Activated T-helper 1 cell treated with anti-CD3 and anti-CD28 coated beads, Interleukin-2, amount 50 U/mL, for 16 hours (primary cell): ENCODE measurements at places on chromosomes 1 and 21.

- DNase-seq, result no peak
Observed at GRCh38 chr1:183417772-183418491, at the start of gene NMNAT2. NMNAT2 (minus strand) TSS chr1:183418380; CDS start chr1:183418267, 113 bp downstream.

DNA sequence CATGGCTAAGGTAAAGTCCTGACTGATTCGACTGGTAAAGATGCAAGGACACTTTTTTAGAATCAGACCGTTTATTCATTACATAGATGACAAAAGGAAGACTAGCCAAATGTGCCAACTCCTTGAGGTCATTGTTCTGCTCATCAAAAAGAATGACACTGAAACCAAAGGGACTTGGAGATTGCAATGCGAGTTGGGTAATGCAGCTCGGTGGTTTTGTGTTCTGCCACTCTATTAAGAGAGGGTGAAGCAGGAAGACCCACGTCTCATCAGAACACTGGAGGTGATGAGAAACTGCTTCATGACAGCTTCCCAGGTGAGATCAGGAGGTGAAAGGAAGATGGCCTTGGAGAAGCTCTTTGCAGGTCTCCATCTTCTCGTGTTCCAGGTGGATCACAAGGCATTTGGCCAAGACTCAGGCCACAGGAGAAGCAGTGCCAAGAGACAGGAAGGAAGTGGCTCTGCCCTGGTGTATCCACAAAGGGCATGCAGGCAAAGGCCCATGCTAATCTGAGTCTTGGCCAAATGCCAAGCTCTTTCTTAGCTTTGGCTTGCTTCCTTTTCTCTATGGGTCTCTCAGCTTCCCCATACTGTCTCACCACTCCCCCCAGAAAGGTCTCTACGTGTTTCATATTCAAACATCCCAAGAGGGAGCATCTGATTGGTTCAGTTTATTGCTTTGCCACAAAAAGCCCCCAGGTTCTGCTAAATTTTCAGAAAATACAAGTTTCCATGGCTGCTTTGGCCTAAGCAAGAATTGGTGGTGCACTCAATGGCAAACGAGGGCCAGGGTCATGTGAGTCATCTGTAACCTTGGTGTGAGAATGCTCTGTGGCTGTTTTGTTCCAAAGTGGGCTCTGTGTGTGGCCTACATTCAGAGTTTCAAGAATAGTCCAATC, 5.7 kb upstream of the CCT8 start:
- no peak for DNase-seq

- DNase-seq, result no peak
Observed at GRCh38 chr1:182389619-182390047, 2.0 kb downstream of the GLUL start.

DNA sequence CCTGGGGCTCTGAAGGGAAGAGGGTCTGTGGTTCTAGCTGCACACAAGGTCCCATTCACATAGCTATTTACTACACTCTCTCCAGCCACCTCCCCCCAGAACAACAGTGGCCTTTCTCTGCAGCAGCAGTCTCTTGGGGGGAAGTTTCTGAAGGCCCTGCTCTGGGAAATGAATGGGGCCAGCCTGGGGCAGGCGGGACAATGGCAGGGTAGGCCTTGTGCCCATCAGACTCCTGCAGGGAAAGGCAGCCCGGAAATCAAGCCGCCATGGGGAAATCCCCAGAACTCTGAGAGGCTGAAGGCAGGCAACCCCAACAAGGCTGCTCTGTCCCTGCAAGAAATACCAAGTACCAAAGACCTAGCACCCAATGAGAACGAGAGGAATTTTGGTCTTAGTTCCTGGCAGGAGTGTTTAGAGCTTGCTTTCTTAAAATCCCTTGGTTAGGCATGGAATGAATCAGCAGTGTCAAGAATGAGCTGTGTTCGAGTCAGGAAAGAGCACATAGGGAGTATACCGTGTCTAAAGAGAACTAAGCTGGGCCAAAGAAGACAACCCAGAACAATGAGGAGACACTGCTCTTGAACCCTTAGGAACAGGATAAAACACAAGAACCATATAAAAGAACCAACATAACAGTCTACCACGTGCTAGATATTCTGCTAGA, 11.3 kb downstream of the ARHGEF11 start:
- no peak for DNase-seq

- DNase-seq, result no peak
Observed at GRCh38 chr1:45400049-45400448, 59.8 kb upstream of the MUTYH start.

- no peak for DNase-seq
Observed at GRCh38 chr1:242025681-242026080, 26.8 kb upstream of the MAP1LC3C start.

DNA sequence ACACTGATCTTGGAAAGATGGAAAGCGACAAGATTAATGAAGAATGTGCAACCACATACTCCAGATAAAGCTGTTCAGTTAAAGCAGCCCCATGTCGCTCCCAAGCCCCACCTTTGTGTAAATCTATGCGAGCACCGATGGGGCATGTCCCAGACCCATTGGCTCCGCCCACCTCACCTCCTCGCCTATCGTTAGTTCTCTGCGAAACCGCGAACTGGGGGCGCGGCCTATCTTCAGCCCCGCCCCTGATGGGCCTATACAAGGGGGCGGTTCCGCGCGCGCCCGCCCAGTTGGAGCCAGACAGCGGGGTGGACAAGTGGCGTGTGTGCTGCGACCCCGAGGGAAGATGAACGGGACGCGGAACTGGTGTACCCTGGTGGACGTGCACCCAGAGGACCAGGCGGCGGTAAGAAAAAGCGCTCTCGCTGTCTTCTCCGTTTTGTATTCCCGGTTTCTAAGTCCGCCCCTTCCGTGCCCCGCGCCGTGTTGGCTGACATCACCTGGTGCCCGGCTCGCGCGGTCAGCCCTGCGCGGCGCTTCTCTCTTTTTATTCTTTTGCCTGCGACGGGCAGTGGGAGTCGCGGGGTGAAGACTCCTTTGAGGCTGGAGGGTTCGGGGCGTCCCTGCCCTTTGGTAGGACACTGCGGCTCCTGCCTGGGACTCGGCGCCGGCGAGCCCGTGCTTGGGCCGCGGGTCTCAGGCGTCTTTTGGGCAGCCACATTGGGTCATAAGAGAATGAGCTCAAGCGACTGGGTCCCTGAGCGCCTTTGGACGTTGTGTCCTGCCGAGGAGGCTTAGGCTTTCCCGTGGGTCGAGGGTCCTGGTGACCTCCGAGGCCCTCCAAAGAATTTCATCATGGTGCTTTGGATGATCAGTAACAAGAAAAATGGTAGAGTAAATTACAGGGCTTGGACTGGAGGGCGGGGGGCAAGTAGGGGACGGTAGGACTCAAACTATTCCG, at the start of gene TUFT1:
Gene TUFT1, plus strand, starts transcription at position 289 of the 961 bp plus-strand sequence. Its CDS starts 58 bp downstream, at position 347.
- DNase-seq, result peak; percentile 87

GRCh38 chr1:224881762-224882211, 47.7 kb upstream of the DNAH14 start:
- DNase-seq, result no peak

DNA sequence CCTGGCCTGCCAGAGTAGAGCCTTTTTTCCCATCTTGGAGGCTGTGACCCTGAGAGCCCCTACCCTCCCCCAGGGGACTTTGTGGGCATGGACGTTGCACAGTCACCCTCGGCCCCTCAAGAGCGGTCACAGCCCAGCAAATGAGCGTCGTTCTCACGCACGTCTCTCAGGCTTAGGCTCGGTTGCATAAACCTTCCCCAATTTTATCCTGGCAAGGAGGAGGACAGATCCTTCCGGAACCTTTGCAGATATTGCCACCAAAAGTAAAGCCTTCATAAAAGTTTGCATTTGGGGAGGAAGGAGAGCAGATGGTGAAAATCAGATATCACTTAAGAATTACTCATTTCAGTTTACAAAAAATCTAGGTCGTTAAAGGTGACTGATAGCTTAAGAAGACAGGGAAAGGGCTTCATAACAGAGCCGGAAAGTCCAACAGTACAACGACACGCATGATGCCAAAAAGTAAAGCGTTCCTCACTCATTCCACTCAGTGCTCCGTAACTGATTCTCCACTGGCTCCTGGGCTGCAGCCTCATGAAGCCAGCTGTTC, 29.3 kb downstream of the PDE9A start:
- DNase-seq, result no peak

- DNase-seq, result no peak
Observed at GRCh38 chr1:7847599-7847998, 5.3 kb downstream of the UTS2 start.

GRCh38 chr1:209880031-209880430, 52.3 kb downstream of the UTP25 start:
- DNase-seq, result no peak

- DNase-seq, result no peak
Observed at GRCh38 chr1:212415107-212415841, 588 bp upstream of the PACC1 start.

DNA sequence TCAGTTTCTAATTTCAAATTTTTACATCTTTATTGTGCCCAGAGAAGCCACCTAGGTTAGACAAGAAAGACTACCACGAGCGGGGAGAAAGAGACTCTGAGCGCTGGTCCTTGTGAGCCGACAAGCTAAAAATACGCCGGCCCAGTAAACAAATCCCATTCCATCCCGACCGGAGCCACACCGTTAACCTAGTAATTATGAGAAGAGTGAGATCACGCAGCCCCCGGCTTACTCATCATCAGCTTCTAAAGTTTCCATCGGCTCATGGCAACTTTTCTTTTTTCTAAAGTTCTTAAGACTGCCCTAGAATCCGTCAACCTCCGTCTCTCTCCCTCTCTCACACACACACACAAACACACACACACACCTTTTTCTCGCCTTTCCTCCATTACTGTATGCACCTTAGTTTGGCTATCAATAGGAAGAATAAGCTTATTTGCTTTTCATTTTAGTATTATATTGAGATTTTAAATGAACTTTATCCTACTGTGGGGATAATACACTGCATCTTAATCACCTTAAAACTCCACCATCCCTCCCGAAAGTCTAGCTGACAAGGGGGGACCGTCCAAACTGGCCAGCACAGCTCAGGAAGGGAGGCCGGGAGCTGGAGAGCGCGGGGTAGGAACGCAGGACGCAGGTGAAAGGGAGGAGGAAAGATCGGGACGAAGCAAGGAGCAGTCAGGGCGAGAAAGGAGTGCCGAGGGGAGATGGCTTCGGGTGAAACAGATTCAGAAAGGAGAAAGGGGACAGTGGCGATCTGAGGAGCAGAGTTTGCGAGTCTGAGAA, 728 bp downstream of the OTUD7B start:
- peak; percentile 22 for DNase-seq

DNA sequence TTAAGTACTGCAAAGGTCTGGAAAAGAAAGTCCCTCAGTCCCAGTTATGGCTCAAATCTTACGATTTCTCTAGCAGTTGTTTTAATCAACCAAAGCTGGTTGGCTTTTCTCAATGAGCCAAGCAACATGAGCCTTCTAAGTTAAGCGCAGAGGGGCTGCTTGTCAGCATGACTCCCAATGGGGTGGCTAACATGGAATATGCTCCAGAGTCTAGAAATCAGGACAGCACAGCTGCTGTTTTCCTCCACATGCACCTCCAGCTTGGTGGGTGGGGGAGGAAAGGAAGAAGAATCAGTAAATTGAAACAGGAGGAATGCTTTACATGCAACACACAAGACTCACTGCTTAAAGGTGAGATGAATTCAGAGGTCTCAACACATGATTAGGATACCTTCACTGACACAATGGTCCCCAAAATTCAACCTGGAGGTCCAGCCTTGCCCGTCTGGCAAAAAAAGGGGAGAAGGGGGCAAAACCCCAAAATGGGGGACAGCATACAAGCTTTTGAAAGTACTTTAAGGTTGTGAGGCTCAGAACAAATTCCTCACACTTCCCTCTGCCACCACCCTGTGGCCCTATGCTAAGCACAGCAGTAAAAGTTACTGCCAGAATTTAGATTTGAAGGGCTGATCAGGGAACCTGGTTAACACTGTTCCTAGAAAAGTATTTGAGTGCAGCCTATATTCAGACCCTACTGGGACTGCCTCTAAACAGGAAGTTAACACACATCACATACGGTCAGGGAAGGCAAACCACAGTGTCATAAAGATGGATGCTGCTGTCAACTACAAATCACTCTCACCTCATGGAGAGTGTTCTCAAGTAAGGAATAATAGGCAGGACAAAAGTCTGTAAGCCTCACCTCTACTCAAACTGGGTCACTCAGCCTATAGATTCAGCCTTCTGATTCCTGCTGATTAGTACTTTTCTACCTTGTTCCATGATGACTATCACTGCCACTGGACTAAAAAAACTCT, 2.6 kb downstream of the GATAD2B start:
- DNase-seq, result no peak

GRCh38 chr1:92599184-92599583, 112.5 kb upstream of the GFI1 start:
- DNase-seq, result no peak

DNA sequence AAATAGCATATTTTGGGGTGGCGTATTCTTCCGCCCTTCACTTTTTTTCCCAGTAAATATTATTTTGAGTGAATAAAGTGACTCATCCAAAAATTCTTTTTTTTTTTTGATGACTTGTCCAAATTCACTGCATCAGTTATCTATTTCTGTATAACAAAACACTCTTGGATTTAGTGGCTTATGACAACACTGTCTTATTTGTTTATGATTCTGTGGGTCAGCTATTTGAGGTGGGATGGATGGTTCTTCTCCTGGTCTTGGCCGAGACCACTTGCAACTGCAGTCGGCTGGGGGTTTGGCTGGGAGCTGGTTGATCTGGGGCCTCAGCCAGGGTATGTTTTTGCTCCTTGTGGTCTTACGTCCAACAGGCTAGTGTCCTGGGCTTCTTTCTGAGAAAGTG, 39.9 kb upstream of the SRSF10 start:
- DNase-seq, result no peak

DNA sequence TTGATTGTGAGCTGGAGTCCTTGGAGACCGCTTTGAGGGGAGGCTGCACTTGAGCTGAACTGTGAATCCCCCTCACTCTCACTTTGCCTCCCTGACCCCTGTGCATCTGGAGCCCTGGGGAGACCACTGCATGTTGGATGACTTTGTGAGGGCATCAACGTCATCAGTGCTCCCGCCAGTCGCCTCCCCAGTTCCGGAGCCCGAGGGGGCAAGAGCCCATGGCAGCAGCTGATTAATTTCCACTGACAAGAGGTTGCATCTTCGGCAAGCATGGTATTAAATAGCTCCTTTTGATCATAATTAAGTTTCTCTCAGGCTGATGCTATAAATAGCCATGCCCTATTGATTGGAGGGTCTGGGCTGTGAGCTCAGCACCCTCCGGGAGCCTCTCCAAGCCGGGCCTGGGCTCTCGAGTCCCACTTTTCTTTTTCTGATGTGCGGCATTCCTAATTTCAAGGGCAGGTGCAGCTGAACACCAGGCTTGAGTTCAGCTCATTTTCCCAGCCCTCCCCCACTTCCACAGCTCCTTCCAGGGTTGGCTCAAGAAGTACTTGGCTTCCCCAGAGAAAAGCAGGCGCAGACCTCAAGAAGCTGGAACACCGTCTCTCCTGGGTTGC, 33.2 kb downstream of the KCND3 start:
- no peak for DNase-seq

GRCh38 chr1:161997152-161997551, 26.5 kb downstream of the OLFML2B start:
- no peak for DNase-seq
